ENCODE measurements at places on chromosomes 7 and 10. TPM values are rescaled to one million over a fixed set of nuclear protein-coding genes. Genes with fewer than 3 reads are reported as not detected.
A peak's percentile ranks its signal among the peaks of the same experiment; 100 is the strongest.

Gene ATP6V0A4
- total RNA-seq, result not detected

Gene WNT8B
- 0.18 TPM for total RNA-seq

GRCh38 chr7:40156988-40157387 lies 22.2 kb downstream of the SUGCT start:
- H3K4me3 ChIP-seq, result no peak overlapping the region
- H3K4me1 ChIP-seq, result no peaks in the 10 kb centered on the region

GRCh38 chr10:133309720-133310398 lies 1.1 kb downstream of the ZNF511 start:
- no peak for DNase-seq
- peaks cover 17% of the 10 kb centered on the region for H3K36me3 ChIP-seq
- peak overlapping the region; percentile 10 for H3K27ac ChIP-seq

Gene FAM25G
- total RNA-seq, result not detected

GRCh38 chr7:97450516-97450915 lies 281.4 kb upstream of the TAC1 start:
- no peaks in the 10 kb centered on the region for H3K27me3 ChIP-seq
- H3K36me3 ChIP-seq, result no peaks in the 10 kb centered on the region
- no peak overlapping the region for H3K4me3 ChIP-seq
- H3K4me1 ChIP-seq, result no peaks in the 10 kb centered on the region
- no peak for DNase-seq

GRCh38 chr10:44982114-44982460 lies 3.5 kb upstream of the DEPP1 start:
- H3K27ac ChIP-seq, result no peak overlapping the region
- H3K4me1 ChIP-seq, result peaks cover 10% of the 10 kb centered on the region
- H3K36me3 ChIP-seq, result no peaks in the 10 kb centered on the region
- H3K4me3 ChIP-seq, result no peak overlapping the region
- DNase-seq, result no peak

Gene C7orf57
- total RNA-seq, result 0.10 TPM

DNA sequence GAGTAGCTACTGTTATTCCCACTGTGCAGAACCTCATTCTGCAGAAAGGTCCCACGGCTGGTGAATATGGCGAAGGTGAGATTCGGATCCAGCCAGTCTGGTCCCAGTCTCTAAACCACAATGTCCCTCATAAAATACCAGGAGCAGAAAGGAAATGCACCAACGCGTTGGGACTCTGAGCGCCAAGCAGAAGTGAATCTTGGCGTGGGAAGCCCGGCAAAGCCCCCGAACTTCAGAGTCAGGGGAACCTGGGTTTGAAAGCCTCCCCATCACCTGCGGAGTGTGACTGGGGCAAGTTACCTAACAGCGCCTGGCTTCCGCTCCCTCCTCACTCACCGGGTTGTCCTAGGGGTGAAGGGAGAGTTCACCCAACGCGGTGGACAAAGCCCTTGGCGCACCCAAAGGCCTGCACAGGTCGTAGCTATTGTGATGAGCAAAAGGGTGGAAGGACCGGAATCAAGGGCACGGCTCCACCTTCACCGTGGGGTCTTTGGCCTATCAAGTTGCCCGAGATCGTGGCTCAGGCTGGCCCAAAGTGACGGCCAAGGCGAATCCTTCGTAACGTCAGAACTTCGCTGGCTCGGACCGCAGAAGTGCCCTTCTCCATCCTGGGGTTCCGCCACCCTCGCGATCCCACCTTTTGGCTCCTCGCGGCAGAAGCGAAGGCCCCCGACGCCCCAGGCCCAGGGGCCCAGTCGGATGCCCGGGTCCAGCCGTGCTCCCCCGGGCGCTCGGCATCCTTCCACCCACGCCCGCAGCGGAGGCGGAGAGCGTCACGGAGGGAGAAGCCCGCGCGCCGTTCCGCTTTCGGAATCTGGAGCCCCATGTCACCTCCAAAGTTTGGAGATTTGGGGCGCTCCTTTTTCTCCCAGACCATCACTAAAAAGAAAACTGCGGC lies 811 bp downstream of the RGS10 start:
- H3K4me1 ChIP-seq, result peaks cover 53% of the 10 kb centered on the region
- peak overlapping the region; percentile 89 for H3K27ac ChIP-seq
- H3K36me3 ChIP-seq, result peaks cover 28% of the 10 kb centered on the region
- peaks cover 7% of the 10 kb centered on the region for H3K27me3 ChIP-seq

DNA sequence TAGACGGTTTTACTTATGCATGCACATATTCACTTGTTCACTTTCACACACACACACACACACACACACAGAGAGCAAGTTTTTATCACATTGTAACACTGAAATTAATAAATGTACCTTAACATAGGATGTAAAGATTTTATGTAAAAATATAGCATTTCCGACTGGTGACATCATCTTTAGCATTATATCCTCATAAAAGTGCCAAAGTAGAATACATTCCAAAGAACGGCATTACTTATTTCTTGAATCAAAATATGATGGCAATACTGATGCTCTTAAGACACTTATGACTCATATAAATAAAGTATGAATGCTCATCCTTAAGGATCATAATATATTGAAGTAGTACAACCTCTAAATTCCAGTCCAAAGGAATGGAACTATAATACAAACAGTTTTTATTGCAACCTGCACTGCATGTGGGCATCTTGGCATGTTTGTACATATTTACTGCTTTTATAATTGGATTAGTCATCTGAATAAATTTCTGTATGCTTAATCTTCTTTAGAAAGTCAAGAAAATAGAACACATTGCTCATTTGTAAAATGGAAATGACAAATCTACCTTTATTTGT lies 290.0 kb upstream of the SEMA3A start:
- H3K4me3 ChIP-seq, result no peak overlapping the region
- no peaks in the 10 kb centered on the region for H3K27me3 ChIP-seq
- no peaks in the 10 kb centered on the region for H3K36me3 ChIP-seq
- no peak for DNase-seq
- H3K4me1 ChIP-seq, result no peaks in the 10 kb centered on the region
- H3K27ac ChIP-seq, result no peak overlapping the region

DNA sequence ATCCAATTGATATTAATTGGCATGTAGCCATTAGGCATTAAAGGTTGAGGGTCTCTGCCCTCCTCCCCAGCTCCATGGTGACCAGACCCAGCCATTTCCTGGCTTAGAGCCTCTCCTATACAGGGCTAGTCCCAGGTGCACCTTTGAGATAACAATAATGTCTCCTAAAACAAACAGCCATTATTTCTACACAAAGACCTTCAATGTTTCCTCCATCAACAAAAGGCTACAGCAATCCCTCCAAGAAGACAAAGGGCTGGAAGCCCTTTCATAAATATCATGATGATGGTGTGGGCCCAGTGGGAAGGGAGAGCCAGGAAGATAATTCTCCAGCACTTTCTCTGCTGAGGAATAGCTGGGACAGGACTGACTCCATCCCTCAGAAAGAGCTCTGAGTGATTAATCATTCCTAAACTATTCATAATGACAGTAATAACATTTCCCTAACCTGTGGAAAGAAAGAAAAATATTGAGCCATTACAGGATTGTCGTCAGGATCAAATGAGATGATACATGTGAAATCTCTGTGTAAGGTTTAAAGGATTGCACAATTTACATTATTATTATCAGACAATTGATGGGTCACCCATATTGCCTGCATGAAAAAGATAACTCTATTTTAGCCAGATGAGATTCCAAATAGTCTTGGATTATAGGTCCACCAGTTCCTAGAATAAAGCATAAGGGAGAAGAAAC lies 10.2 kb downstream of the PKD2L1 start:
- DNase-seq, result no peak
- no peaks in the 10 kb centered on the region for H3K4me1 ChIP-seq
- H3K27me3 ChIP-seq, result peaks cover 35% of the 10 kb centered on the region
- no peak overlapping the region for H3K27ac ChIP-seq

Gene ECHDC3
- total RNA-seq, result 1.4 TPM

DNA sequence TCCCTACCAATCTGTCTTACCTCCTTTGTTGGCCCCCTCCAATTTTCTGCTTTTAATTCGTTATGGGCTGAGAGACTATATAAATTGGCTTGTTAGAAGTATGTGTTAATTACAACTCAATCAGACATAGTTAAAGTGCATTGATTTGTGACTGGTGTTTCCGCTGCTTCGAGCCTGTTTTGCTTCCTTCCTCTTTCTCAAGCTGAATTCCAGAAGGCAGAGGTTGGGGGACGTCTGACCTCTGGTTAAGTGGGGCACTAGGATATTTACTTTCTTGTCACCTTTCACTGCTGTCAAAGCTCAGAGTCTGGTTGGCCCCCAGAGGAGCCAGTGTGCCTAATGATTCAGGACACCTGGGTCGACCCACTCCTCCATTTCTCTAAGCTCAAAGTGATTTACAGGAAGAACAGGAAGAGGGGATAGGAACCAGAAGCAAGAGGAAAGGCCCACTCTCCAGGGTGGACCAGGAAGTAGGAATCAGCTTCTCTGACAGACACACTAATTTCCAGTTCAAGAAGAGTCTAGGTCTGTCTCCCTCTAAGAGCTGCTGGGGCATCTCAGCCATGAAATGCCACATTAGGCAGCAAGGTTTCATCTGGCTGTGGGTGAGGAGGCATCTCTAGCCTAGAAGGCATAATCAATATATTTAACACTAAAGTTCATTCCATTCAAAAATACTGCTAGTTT lies 397.2 kb upstream of the NPVF start:
- DNase-seq, result no peak
- peaks cover 2% of the 10 kb centered on the region for H3K27me3 ChIP-seq
- H3K4me1 ChIP-seq, result peaks cover 6% of the 10 kb centered on the region
- H3K4me3 ChIP-seq, result no peak overlapping the region
- no peak overlapping the region for H3K27ac ChIP-seq

Gene HELLS
- 164 TPM for total RNA-seq

GRCh38 chr10:102247734-102248133 lies 2.4 kb downstream of the GBF1 start:
- H3K36me3 ChIP-seq, result peaks cover 26% of the 10 kb centered on the region
- DNase-seq, result no peak
- no peak overlapping the region for H3K27ac ChIP-seq
- peak overlapping the region; percentile 99 for H3K4me3 ChIP-seq

GRCh38 chr7:11343136-11343535 lies 369.5 kb downstream of the PHF14 start:
- H3K4me1 ChIP-seq, result peaks cover 2% of the 10 kb centered on the region
- peaks cover 11% of the 10 kb centered on the region for H3K27me3 ChIP-seq
- DNase-seq, result no peak
- H3K4me3 ChIP-seq, result no peak overlapping the region
- no peak overlapping the region for H3K27ac ChIP-seq

GRCh38 chr10:86349474-86349873 lies 17.1 kb downstream of the GRID1 start:
- no peaks in the 10 kb centered on the region for H3K27me3 ChIP-seq
- peaks cover 14% of the 10 kb centered on the region for H3K4me1 ChIP-seq
- no peak overlapping the region for H3K27ac ChIP-seq
- H3K4me3 ChIP-seq, result no peak overlapping the region
- no peak for DNase-seq
